Stimulated activated CD4-positive, alpha-beta T cell treated with anti-CD3 and anti-CD28 coated beads, Interleukin-2, amount 100 ng/mL, for 24 hours (primary cell): ENCODE measurements at places on chromosomes 3 and 15.

GRCh38 chr3:108442281-108442680 lies 68.1 kb downstream of the MYH15 start:
- DNase-seq: no peak

DNA sequence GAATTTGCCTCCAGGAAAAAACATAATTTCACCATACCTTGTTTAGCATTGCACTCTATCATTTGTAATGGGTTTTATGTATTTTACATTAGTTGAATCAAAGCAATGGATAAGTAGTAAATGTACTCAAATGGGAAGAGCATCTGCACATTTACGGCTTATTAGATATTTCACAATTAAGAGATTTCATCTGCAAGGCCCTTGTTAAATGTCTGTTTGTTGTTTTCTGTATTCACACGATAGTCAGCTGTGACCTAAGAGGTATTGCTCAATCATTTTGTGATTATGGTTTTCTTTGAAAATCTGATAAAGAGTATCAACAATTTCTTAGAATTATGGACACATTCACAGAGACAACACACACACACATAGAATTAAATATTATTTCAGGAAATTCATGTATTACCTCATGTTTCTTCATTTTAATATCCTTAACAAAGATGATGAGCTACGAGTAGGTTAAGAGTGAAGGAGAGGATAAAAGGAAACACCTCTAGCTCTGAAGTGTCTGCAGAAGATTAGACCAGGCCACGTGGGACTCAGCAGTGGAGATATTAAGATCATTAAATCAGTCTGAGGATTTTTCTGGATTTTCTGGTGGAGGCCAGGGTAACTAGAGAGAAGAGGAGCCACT lies 121.9 kb upstream of the POU1F1 start:
- DNase-seq: no peak

DNA sequence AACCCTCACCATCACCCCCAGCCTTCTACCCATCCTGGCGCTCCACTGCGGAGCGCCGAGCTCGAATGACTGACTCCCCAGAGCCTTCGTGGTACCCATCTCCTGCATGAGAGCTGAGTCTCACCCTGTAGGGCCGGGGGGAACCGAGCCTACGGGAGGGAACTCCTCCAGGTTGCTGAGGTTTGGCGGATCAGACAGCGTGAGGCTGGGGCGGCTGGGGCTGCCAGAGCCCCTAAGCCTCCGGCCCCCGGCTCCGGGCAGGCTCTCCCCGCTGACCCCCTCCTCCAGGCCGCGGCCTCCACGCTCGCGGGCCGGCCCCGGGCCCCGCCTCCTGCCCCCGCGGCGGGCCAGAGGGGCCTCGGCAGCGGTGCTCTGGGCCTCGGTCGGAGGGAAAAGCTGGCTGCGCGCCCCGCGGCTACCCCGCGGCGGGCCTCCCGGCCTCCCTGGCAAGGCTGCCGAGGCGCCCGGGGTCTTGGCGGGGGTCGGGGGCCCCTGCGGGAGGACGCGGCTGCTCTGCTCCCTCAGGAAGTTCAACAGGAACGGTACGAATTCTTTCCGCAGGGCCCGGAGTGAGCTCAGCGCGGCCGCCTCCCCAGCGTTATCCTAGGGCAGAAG lies 643 bp downstream of the CDAN1 start:
- no peak for DNase-seq

- no peak for DNase-seq
Observed at GRCh38 chr3:97691354-97691753, 73.2 kb upstream of the ARL6 start.

DNA sequence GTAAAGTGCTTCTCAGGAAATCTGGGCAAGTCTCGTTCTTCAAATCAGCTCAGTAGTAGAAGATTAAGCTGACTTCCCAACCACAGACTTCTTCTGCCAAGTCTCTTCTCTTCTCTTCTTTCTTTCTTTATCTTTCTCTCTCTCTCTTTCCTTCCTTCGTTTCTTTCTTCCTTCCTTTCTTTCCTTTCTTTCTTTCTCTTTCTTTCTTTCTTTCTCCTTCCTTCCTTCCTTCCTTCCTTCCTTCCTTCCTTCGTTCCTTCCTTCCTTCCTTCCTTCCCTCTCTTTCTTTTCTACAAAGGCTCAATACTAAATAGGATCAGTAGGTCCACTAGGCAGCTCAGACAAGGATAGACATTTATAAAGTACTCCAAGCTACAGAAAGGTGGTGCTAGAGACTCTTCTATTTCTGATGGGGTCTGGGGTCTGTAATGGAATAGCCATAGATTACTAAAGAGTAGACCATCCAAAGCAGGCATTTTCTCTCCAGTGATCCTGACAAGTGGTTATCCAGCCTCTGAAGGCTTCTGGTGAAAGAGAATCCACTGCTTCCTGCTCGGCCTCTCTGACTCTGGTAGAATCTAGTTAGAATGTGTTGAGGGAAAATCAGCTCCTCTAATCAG lies 100.8 kb downstream of the TPRG1 start:
- no peak for DNase-seq

DNA sequence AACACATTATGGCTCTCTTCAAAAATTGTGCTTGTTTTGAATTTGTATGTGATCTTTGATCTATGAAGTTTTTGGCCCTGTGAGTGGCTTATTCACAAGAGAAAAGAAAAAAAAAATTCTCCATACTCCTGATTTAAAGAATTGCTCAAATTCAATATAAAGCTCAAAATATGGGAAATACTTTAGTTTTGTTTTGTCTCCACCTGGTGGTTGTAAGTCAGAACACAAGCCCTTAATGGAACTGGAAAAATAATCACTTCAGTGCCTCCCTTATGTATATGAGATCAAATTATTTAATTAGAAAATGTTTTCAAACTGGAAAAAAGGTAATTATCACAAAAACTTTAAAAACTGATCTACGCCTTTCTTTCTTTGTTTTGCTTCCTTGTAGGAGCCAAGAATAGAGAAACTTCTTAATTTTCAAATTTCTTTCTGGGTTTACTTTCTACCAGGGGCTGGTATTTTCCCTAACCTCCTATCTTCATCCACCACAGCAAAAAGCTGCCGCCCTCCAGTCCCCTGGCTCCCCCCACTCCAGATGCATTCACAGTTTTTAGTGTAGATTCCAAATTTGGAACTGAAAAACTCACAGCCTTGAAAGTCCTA lies 50.6 kb downstream of the SERP1 start:
- DNase-seq: no peak

- no peak for DNase-seq
Observed at GRCh38 chr15:48754011-48754410, 56.9 kb downstream of the CEP152 start.

DNA sequence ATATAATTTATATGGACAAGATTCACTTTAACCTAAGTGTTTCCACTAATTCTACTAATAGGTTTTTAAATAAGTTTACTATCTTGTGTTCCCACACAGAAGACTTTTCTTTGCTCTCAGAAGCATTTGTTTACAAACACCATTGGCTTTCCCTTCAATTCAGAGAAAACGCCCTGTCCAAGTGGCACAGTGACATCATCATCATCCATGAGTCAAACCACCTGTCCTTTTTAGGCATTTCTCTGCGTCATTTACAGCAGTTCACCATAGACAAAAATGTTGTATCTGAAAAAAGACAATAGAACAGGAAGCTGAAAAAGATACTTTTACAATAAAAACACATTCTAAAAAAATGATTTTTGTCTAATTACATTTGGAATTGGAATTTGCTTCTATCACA lies 9.3 kb upstream of the BCL2L10 start:
- no peak for DNase-seq

- no peak for DNase-seq
Observed at GRCh38 chr3:56309465-56309864, 158.8 kb downstream of the ERC2 start.

GRCh38 chr15:32707436-32707835 lies 10.4 kb upstream of the GREM1 start:
- no peak for DNase-seq

DNA sequence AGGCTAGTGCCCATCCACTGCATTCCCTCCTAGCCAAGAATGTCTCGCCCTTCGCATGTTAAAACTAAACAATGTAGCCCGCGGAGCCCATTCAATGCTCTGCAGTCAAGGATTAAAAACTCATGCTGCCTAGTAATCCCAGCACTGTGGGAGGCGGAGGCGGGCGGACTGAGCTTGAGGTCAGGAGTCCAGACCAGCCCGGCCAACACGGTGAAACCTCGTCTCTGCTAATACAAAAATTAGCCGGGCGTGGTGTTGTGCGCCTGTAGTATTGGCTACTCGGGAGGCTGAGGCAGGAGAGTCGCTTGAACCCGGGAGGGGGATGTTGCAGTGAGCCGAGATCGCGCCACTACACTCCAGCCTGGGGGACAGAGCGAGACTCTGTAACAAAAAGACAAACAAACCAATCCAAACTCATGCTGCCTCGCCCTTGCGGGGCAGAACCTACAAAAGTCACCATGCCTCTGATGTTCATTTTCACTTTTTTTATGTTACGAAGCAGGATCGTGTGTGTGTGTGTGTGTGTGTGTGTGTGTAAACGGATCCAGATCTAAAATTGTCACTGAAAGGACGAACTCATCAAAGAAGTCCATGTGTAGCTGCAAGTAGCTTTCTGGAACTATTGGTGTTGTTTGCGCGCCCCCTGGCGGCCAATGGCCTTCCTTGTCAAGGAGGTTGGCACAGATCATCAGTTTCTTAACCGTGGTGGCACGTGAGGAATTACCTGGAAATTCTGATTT lies 54.8 kb upstream of the SPESP1 start:
- DNase-seq: peak; percentile 95

- DNase-seq: no peak
Observed at GRCh38 chr3:68988740-68989139, 24.7 kb downstream of the EOGT start.

DNA sequence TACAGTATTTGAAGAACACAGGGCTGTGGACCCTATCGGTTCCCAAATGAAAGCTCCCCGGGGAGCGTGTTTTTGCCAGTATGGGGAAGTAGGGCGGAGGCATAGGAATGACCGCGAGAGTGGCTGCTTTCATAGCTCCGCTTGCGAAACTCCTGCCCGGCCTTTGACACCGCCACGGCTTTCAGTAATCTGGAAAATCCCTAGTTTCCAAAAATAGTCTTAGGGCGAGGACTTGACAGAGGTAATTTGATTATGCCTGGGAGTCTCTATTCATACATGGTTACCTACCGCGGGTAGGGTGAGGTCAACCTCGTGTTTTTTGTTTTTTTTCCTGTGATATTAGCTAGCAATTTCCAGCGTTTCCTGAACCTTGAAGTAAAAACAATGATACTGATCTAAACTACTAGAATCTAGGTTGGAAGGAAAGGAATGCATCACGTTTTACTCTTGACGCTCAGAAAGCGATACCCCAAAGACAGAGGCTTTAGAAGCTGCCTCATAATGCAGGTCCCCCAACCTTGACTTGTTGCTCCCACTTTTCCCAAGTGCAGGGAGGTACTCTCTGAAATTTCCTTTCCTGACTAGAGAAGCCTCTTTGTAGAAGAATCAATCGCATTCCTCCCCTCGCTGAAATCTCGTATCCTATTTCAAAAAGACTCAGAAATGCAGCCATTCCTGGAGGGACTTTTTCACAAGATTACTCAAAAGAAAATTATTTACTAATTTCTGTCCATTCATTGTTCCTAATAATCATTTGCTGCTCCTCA lies 894 bp upstream of the CCNL1 start:
- DNase-seq: peak; percentile 67

- DNase-seq: no peak
Observed at GRCh38 chr15:57122080-57122840, 203.8 kb downstream of the TCF12 start.

- DNase-seq: no peak
Observed at GRCh38 chr3:22959593-22959992, 243.5 kb upstream of the UBE2E2 start.

- DNase-seq: no peak
Observed at GRCh38 chr3:77038930-77039605, 831 bp upstream of the ROBO2 start.

GRCh38 chr15:71349336-71349735 lies 234.1 kb downstream of the THSD4 start:
- no peak for DNase-seq

GRCh38 chr3:127803619-127804018 lies 18.7 kb downstream of the MGLL start:
- DNase-seq: no peak

- DNase-seq: no peak
Observed at GRCh38 chr15:32998979-32999672, 195.4 kb downstream of the FMN1 start.
